ENCODE measurements at places on chromosomes 16 and 17.
A peak's percentile ranks its signal among the peaks of the same experiment; 100 is the strongest.

GRCh38 chr16:87062569-87063442 lies 254.4 kb downstream of the C16orf95 start:
- peak; percentile 68 for DNase-seq

DNA sequence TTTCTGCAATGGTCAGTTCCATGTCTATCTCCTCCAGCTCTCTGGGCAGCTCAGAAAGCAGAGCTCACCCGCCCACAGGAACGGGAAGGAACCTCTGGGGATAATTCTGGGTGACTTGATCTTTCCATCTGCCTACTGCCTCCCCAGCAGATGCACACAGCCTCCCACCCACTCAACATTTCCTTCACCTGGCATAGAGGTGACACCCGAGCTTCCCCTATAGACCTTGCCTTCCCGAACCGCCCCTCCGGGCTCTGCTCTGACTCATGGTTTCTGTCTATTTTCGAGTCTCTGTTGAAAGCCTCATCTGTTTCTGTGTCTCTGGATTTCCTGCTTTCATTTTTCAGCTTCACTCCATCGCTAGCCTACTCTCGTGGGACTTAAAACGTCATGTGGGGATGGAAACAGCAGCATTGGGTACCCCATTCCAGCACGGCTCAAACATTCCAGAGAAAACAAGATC lies 11.4 kb downstream of the GGA3 start:
- no peak for DNase-seq

DNA sequence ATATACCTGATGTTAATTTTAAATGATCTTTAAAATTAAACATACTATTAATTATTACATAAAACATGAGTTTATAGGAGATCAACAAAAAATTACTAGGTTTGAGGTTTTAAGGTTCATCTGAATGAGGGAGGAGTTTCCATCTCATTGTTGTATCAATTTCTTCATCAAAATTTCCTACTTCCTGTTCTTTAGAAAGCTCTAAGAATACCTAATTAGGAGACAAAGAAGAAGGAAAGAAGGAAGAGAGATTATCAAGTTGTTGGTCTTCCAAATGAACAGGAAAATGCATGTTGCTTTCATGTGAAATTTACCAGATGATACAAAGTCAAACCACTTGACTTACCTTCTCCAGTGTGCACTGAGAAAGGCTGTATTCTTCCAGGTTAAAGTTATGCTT lies 18.1 kb upstream of the ABCA9 start:
- no peak for DNase-seq

GRCh38 chr16:67034487-67034886 lies 5.5 kb downstream of the CBFB start:
- DNase-seq, result no peak

GRCh38 chr17:68378268-68379176 lies 78.8 kb downstream of the WIPI1 start:
- DNase-seq, result peak; percentile 37
